ENCODE measurements at places on chromosomes 3 and 15.
A peak's percentile ranks its signal among the peaks of the same experiment; 100 is the strongest.

DNA sequence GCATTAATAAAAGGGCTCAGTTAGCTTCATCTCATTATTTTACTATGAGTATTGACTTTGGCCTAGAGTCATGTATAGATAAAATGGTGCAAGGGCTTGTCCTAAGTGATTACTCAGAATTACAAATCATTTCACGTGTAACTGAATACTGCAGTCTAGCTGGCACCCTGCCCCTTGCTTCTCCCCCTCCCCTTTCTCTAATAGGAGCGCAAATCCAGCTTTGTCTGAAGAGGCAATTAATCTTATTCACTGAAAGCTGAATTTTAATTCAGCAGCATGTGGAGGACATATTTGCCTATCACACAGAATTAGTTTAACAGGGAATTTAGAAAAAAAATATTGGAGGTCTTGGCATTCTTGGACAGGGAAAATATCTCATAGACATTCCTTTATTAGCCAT, 412.1 kb upstream of the DPH6 start:
- DNase-seq, result no peak

- no peak for DNase-seq
Observed at GRCh38 chr3:16183601-16184270, 9.3 kb downstream of the GALNT15 start.

DNA sequence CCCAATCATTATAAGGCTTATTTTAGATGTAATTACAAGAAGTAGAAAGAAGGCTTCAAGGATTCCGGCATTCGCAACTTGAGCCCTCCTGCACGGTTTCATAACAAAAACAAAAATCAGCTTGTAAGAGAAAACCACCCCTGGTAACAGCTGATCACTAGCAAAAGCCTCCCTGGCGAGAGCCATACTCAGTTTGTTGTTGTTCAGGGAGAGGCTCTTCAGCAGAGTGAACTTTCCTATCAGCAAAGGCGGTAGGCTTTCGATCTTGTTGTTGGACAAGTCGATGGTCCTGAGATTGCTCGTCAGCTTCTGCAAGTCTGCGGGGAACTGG, 710 bp downstream of the LRRC57 start:
- no peak for DNase-seq

- no peak for DNase-seq
Observed at GRCh38 chr3:196656213-196656612, 16.7 kb downstream of the NRROS start.

DNA sequence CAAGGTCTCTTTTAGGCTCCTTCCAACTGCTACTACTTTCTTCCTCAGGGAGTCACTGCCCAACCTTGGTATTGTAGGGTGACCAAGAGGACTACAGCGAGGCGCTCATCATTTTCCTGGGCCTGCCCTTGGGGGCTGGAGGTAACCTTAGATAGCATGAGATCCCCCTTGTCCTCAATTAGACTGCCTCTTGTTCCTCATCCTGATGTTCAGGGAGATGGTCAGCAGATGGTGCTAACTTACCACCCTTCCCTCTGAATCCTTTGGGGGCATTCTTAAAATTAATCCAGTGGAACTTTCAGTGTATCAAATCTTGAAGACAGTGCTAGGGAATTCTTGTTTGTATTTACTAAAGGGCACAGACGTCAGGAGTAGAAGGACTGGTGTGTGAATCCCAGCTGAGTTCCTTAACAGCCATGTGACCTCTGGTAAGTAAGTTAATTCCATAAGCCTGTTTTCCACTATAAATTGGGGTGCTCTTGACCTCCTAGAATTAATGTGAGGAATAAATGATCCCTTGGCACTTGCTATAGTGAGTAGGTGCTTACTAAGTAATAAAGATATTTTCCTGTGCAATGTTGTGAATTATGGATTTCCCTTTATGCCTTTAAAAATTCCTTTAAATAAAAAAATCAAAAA, 4.1 kb upstream of the CLPX start:
- peak; percentile 52 for DNase-seq
